A549 (cell line): ENCODE measurements at places on chromosomes 1 and 21.
A peak's percentile ranks its signal among the peaks of the same experiment; 100 is the strongest.

- no peak for DNase-seq
Measured at GRCh38 chr1:231515748-231516147, 12.7 kb upstream of the TSNAX start.

GRCh38 chr1:20723537-20724363 lies 5.9 kb upstream of the KIF17 start:
- no peak for DNase-seq

DNA sequence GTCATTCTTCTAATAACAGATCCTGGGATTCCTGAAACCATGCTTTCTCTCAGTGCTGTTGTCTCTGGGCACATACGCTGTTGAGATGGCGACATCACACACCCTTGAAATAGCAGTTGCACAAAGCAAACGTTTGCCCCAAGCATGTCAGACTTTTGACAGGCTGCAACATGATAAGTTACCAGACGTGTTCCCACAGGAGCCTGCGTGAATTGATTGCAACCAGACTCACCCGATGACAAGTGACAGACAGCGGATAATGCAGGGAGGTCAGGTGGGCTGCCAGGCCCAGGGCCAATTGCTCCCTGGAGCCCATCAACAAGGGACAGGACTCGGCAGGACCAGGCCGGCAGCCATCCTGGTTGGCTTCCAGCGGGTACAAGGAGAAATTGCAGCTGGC lies 310.9 kb downstream of the SIPA1L2 start:
- no peak for DNase-seq

DNA sequence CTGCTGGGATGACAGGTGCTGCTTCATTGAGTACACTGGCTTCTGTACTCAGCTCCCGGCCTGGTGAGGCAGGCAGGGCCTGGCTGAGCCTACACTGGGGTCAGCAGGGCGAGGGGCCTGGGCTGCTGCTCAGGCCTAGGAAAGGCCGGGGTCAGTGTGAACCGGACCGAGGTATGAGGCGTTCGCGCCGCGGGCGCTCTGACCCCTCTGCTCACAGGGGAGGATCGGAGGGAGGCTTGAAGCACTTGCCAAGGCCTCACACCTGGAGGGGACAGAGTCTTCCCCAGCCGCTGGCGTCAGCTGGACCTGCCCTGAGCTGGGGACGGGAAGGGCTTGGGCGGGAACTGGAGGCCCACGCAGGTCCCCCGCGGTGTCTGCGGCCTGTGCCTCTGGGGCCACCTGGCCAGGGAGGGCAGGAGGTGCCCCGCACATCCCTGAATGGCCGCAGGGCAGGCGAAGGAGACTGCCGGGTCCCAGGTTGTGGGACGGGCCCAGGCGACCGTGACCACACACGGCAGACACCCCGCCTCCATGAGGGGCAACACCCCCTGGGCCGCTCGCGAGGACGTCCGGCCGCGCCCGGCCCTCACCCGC lies 466 bp downstream of the PEX10 start:
- DNase-seq: peak; percentile 27

DNA sequence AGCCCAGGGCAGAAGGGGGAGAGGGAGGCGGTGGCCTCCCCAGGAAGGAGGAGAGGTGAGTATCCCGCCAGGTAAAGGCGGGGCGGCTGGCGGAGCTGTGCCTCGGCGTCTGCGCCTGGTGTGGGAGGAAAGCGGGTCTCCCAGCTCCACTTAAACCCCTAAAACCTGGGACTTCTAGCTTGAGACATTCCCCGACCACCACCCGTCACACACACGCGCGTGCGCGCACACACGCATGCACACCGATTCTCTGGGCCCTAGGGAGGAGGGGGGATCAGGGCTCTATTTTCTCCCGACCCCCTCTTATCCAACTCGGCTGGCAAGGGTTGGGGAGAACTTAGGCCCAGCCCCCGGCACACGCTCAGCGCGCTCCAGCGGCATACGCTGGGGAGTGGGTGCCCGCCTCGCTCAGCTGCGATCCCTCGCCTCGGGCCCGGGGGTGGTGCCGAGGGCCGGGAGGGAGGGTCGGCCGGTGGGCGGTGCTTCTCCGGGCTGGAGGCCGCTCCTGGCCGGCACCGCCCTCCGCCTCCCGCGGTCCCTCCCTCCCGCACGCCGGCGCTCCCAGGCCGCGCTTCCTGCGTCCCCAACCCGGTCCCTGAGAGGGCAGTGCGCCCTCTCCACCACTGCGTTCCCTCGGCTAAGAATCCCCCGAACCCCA lies at the start of gene TMEM51:
Gene TMEM51, plus strand, starts transcription at position 564 of the 658 bp plus-strand sequence. CDS start 61,341 bp downstream, outside the sequence.
- DNase-seq: peak; percentile 46
